ENCODE measurements at places on chromosomes 7 and 10.

DNA sequence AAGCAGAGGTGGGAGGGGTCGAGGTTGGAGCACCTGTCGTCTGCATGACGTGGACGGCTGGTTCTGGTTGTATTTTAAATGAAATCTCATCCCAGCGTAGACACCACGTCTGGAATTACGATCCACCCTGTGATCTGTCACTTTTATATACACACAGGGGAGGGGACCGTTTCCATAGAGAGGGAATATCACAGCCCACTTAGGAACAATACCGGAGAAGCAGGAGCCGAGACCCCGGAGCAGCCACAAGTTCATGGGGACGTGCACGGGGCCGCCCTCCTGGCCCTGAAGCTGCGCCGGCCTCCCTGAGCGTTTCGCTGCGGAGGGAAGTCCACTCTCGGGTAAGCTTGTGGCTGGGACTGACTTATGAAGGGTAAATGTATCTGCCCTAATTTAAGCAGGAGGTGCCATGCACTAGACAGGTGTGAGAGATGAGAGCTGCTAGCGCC lies at the start of gene UCN3:
TSS of gene UCN3 (plus strand) at position 77 of the 449 bp plus-strand sequence. CDS start 8,755 bp downstream, outside the sequence.
- DNase-seq: no peak

DNA sequence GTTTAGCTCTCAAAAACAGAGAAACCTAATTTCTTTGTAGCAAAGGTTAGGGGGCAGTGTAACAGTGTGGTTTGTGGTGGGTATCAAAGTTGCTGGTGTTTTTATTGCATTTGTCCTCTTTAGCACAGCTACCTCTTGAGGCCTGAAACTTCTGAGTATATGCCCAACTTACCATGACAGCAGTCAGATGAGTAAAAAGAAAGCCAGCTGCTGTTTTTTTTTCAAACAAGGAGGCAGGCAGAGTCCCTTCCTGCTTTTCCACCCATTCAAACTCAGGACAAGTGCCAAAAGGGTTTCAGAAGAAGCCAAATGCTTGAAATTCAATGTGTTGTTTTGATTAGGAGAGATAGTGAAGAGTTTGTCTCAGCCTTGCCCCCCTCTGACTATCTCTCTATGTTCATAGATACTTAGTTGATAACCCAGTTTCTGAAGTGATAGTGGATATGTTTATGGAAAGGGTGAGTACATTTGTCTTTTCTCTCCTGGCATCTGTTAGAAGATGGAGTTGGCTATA lies 23.1 kb downstream of the GBF1 start:
- DNase-seq: no peak

DNA sequence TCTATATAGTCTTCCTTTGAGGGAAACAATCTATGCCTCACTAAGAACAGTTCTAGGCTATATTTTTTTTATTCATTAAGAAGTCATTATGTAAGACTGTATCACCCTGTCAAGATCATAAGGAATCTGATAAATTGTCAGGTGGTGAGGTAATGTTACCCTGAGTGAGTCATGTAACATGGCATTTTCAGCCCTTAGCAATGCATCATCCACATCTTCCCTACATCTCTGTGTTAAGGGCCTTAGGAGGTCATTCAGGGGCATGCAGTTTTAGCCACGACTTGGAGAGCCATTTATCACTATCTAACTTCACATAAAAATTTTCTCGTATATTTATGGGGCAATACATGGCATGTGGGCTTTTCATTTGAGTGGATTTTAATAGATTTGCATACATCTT lies 924.5 kb upstream of the MBL2 start:
- DNase-seq: no peak

- no peak for DNase-seq
Measured at GRCh38 chr7:129007572-129007971, 47.3 kb downstream of the TNPO3 start.

- DNase-seq: no peak
Measured at GRCh38 chr7:92875719-92876118, 39.3 kb upstream of the CDK6 start.

- no peak for DNase-seq
Measured at GRCh38 chr7:121753944-121754343, 119.0 kb upstream of the PTPRZ1 start.

DNA sequence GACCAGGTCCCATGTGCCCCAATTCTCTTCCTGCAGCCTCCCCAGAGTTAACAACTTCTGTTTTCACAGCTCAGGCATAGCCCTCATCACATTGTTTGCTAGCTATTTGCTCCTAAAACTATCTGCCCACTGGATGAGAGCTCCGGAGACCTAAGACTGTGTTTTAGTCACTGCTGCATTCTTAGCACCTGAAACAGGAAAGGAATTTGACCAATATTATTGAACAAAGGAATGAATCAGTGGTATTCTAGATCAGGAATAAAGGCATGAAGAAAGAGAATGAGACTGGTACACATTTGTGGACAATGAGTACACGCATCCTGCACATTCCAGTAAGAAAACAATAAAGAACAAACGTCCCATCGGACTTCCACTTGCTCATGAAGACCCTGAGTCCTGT lies 54.8 kb downstream of the PPP1R17 start:
- DNase-seq: no peak

DNA sequence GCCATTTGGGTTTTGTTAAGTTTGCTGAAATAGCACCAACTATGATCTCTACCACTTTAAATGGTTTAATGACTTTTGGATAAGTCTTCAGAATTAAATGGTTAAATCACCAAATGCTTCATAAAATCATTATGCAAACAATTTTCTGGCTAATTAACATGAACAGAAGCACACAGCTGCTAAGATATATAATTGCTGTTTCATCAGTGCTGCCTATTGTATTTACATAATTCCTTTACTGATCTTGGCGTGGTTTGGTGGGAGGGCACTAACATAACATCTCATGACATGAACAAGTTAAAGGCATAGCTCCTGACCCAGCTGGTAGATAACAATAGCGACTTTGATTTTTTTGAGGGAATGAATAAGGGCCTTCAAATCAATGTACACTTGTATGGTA lies 94.1 kb downstream of the FZD1 start:
- DNase-seq: no peak

- no peak for DNase-seq
Measured at GRCh38 chr7:30434140-30434799, 44.3 kb downstream of the NOD1 start.
